ENCODE measurements at places on chromosomes 6 and 20. TPM values are rescaled to one million over a fixed set of nuclear protein-coding genes. Genes with fewer than 3 reads are reported as not detected.

The HLA-G gene
- 0.38 TPM for total RNA-seq

- no peak for DNase-seq
These were observed 190.3 kb upstream of the CDYL start for GRCh38 chr6:4585682-4586468.

DNA sequence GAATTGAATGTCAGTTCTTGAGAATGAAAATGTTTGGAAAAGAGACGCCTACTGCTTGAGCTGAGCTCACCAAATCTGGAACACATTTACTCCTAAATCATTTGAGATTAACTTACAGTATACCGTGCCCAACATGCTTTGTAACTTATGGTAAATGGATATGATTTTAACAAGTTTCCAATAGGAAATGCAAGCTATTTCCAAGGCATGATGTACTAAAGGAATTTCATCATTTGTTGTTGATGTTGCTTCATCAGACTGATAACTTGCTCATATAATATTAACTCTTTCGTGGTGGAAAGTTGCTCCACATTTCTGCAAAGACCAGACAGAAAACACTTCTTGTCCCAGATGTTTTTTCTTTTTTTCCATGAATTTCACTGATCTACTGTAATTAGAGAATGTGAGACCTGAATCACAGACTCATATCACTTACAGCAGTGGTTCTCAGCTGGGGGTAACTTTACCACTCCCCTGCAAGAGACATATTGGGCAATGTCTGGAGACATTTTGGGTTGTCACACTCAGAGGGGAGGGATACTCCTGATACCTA, 116.6 kb upstream of the TRAF3IP2 start:
- DNase-seq, result no peak

DNA sequence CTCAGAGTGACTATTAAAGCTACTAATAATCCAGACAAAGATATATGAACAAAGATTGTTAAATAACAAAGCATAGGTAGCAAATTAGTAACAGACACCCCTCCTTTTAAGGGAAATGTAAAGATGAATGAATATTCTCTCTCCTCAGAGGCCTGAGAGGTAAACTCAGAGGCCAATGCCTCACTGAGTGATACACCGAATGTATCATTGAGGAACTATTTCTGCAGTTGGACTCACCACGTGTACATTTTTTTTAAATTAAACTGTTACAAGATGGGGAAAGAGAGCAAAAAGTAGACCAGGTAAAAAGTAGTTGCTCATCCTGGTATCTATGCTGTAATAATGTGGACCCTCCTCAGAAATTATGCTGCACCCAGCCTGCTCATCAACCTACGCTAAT, 72.3 kb upstream of the IPCEF1 start:
- no peak for DNase-seq

GRCh38 chr6:40299681-40300080, 287.5 kb downstream of the LRFN2 start:
- DNase-seq, result no peak

GRCh38 chr20:7692478-7692877, 247.8 kb downstream of the HAO1 start:
- DNase-seq, result no peak

DNA sequence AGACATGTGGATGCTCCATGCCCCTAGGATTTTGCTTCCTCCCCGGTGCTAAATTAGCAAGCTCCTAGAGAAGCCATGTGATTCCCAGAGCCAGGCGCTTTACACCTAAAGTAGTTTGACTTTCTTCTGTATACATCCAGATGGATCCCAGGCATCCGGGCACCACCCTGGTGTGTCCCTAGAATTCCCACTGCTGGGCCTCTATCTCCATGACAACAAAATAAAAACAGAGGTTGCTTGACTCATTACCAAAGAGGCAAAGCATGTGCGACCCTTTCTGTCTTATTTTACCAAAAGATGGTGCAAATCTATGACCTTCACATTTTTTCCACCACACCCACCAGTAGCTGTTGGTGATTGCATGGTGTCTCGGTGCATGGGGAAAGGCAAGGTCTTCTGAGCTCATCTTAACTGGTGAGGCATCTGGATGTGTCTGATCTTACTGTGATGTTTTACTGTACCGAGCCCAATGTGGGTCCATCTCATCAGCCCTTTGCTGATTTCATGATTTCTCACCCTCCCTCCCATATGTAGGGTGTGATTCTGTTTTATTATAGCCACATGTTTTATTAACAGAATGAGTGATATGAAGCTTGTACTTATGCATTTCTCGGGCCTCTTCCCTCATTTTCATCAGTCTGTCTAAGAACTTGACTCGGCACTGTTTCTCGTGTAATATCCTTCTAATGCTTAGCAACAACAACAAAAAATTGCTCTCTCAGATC, 27.4 kb upstream of the VAPB start:
- no peak for DNase-seq

DNA sequence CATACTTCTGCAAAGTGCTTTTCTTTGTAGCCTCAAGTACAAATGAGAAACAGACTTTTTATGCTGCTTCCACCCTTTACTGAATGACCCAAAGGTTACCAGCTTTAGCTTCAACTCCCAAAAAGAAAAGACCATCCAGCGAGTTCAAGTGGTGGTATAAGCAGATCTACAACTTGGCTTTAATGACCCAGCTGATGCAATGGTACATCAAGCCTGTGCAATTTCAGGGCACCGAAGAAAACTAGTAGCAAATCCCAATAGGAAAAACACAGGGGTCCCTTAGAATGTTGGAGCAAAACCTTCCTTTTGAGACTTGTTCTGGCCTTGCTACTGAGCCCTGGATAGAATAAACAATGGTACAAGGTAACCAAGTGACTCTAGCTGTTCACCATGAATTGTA, 33.8 kb downstream of the STX7 start:
- DNase-seq, result no peak

DNA sequence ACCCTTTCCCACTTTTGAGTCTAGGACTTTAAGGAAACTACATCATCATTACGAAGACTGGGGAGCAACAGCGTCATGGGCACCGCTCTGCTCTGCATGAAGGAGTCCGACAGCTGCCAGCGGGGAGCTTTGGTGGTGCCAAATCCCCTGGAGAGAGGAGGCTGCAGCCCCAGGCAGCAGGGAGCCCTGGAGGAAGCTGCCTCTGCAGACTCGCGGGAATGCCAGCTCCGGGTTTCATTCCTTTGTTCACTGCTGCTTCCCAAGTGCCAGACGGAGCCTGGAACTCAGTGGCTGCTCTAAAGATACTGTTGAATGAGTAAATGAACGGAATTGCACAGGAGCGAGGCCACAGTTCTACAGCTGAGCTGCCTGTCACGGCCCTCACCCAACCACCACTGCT, 196.5 kb upstream of the THBS2 start:
- DNase-seq, result no peak

The MTFR2 gene
- total RNA-seq, result 24.2 TPM

DNA sequence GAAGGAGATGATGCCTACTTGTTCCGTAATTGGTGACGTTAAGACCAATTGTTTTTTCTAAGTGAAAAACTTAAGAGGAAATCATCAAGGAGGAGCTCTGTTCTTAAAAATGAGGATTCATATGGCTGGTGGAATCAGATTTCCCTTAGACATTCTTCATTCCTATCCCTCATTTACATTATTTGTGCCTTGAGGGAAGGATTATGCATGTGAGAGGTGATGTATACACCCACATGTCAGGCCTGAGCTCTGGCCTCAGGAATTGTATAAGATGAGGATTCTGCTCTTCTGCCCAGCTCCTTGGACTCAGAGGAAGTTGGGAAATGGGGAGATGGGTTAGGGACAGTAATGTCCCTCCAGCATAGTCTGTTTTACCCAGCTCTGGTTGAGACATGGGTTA, 42.3 kb downstream of the SCP2D1 start:
- no peak for DNase-seq

GRCh38 chr20:1757072-1757471, 99.5 kb upstream of the SIRPG start:
- DNase-seq, result no peak

DNA sequence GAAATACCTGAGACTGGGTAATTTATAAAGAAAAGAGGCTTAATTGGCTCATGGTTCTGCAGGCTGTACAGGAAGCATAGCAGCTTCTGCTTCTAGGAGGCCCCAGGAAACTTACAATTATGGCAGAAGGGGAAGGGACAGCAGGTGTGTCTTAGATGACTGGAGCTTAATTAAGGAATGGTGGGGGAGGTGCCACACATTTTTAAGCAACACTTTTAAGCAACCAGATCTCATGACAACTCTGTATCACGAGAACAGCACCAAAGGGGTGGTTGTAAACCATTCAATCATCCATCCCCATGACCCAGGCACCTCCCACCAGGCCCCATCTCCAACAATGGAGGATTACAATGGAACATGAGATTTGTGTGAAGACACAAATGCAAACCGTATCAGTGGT, 26.9 kb downstream of the FIG4 start:
- no peak for DNase-seq

DNA sequence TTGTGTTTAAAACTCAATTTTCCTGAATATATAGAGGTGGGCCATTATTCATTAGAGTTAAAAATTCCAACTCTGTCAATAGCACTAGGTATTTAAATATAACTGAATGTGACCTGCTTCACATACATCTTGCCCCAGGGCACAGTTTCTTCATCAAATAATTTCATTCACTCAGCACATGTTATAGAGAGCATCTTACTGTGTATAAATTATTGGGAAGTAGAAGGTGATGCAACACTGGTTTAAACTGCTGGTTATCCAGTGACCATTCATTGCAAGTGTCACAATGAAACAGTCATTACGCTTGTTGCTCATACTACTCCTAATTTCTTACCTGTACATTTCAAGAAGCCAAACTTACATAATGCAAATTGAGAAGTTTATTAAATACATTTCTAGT, 93.4 kb downstream of the KHDRBS2 start:
- DNase-seq, result no peak

DNA sequence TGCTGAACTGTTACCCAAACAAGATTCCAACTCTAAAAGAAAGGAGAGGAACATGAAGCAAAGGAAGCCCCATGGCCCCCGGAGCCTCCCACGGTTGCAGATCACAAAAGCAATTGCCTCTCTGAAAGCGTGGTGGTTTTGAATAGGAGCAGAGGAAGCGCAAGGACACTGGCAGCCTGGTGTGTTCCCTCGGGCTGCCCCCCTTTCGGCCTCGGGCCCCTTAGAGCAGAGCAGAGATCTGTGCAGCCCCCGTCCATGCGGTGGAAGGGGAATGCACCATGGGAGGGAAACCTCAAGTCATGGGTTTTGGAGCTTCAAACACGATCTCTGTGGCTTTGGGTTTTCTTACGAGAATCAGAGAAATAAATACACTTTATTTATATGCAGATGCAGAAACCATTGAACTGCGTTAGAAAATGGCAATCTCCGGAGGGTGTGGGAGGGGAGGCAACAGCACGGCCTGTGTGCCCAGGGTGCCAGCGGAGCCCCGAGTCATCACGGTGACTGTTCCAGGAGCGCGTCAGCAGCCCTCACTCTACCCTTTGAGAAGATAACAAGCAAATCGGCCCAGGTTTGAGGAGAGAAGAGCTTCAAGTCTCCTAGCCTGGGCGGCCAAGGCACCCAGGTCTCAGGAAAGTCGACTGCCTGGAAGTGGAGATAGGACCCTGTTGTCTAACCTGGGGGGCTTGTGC, 20.5 kb downstream of the FOXF2 start:
- no peak for DNase-seq

- DNase-seq, result no peak
These were observed 175.7 kb upstream of the SULF2 start for GRCh38 chr20:47960769-47961541.

DNA sequence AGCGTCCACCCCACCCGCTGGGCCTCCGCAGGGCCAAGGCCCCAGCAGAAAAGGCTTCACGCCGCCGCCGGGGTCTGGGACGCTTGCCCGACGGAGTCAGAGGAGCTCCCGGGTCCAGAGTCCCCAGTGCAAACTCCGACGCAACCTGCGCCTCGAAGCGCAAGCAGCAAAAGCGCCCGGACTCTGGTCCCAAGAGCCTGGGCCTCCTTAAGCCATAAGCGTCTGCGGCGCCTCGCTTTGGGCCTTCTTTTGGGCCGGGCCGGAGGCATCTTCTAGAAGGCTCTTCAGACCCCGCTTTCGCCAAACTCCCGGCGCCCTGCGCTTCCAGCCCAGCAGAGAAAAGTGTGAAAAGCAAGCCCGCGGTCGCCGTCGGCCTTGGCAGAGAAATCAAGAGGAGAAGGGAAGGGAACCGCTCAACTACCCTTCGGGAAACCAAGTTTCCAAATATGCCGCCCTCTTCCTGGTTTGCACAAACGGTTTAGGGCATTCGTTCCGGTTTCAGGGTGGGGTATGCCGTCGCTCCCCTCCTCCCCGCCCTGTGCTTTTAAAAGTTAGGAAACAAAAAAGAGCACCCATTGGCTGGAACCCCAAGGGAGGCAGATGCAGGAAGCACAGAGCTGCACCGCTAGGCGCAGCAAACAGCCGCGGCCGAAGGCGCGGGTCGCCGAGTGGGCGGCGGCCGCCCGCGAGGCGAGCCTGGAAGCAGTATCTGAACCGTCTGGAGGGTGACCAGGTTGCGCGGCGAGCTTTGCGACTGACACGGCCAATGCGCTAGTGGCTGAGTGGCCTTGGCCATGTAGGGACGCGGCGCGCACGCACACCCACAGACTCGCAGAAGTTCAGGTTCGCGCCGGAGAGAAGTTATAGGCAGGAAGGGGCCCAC, 1.2 kb downstream of the TBX18 start:
- DNase-seq, result no peak

The DNAH8 gene
- 0.22 TPM for total RNA-seq

Data from activated CD4-positive, alpha-beta memory T cell treated with anti-CD3 and anti-CD28 coated beads for 36 hours (primary cell).